NCI-H1417 (cell line): ENCODE measurements at places on chromosomes 11 and 22.

GRCh38 chr11:104060004-104060794 lies 23.8 kb downstream of the DDI1 start:
- no peak for DNase-seq

DNA sequence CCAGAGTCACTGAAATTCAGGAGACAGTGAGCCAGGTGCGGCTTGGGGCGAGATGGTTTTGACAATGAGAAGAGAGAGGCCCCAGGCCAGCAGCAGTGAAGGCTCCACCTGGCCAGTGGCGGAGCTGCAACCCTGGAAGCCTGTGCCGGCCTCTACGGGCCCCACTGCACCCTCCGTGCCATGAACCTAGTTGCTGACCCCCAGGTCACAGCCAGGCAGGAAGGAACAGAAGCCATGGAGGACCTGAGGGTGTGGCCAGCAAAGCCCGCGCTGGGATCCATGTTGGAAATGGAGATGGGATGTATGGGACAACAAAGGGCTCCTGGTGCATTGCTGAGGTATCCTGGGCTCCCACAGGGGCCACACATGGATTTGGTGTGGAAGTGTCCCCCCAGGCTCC lies 1528.5 kb downstream of the BRD1 start:
- no peak for DNase-seq

DNA sequence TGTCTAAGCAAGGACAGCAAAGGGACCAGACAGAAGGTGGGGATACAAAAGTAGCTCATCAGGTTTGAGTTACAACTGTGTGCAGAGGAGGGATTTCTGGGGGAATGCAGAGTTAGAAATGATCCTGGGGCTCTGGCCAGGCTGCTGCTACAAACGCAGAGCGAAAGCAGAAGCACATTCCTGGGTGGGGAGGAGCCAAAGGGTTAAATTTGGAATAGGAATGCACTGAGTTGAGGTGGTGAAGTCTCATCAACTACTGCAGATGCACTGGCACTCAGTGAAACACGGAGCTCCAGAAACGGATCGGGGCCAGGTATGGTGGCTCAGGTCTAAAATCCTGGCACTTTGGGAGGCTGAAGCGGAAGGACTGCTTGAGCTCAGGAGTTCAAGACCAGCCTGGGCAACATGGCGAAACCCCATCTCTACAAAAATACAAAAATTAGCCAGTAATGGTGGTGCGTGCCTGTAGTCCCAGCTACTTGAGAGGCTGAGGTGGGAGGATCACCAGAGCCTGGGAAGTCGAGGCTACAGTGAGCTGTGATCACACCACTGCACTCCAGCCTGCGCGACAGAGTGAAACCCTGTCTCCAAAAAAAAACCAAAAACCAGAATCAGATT lies 3.2 kb downstream of the CHKA start:
- no peak for DNase-seq

- no peak for DNase-seq
Measured at GRCh38 chr22:17754233-17754925, 19.9 kb downstream of the BID start.

DNA sequence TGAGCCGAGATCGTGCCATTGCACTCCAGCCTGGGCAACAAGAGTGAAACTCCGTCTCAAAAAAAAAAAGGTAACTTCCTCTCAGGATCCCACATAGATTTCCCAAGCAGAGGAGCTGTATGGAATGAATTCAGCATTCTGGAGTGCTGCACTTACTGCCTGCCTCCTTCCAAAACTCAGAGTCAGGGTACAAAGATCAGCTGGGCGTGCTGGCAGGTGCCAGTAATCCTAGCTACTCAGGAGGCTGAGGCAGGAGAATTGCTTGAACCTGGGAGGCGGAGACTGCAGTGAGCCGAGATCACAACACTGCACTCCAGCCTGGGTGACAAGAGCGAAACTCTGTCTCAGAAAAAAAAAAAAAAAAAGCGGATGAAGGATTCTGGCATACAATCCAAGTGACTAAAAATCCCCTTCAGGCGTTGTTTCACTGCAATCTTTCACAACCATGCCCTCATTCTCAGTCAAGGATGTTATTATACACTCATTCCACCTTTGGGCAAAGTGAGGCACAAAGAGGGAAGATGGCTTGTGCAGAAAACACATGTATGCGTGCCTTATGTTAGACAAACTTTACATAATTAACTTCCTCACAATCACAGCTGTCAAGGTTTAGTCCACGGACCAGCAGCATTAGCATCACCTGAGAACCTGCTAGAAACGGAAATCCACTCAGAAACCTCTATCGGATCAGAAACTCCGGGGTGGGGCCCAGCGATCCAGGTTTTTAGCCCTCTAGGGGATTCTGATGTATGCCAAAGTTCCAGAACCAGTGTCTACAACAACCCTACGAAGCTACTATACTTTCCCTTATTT lies 1.1 kb upstream of the NOL12 start:
- DNase-seq, result no peak

GRCh38 chr11:20881328-20882079 lies 212.1 kb downstream of the NELL1 start:
- DNase-seq, result no peak

GRCh38 chr11:116895048-116895757 lies 57.8 kb upstream of the APOA1 start:
- no peak for DNase-seq
